ENCODE measurements at places on chromosomes 7 and 10.

DNA sequence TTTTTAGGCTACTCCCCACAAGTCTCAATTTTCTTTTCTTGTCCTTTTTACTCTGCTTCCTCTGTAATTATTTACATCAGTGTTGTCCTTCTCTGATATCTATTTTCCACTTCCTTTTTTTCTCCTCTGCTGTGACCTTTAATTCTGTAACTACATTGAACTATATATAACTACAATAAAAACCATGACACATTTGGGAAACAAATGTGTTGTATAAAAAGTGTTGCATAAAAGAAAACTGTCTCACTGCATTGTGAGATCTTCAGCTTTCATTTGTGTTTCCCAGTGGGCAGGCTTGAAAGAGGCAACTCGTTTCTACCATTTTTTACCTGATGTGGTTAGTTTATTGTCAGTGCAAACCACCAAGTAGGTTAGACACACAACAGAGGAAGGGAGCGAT, 483.9 kb upstream of the NRP1 start:
- DNase-seq, result no peak

- DNase-seq, result no peak
Measured at GRCh38 chr10:97408496-97408992, 7.4 kb upstream of the RRP12 start.

GRCh38 chr7:87213811-87214210, 5.7 kb downstream of the TMEM243 start:
- no peak for DNase-seq

- DNase-seq, result no peak
Measured at GRCh38 chr10:60495338-60496055, 105.8 kb upstream of the ANK3 start.

GRCh38 chr10:615583-616152, 73.8 kb downstream of the DIP2C start:
- DNase-seq, result no peak

DNA sequence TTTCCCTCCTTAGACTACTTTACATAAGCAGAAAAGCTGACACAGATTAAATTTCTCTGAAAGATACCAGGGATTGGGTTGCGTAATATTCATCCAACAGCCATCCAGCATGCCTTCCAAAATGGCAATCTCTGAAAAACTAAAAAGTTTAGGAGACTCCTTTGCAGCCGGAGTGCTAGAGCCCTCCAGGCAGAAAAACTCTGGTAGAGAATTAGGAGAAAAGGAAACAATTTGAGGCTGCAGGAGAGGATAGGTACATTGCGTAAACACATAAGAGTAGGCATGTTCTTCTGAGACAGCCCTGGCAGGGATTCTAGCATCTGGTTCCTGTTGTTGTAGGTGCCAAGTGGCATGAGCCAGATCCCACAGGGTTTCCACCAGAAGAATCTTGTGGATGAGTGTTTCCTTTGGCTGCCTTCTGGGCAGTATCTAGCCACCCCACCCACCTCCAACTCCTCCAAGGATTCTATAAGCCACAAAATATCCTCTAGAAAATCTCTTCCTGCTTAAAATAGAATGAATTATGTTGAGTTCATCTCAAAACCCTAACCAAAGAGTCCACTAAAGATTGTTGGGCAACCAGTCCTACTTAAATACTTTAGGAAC, 402.4 kb downstream of the HGF start:
- DNase-seq, result no peak

Data from CD4-positive, CD25-positive, alpha-beta regulatory T cell (primary cell).